ENCODE measurements at places on chromosomes 5 and 9. TPM values are rescaled to one million over a fixed set of nuclear protein-coding genes. Genes with fewer than 3 reads are reported as not detected.

The ST8SIA4 gene
- 3.1 TPM for total RNA-seq

The MEF2C gene
- 169 TPM for total RNA-seq

The ZNF608 gene
- 15.6 TPM for total RNA-seq

The SMIM33 gene
- total RNA-seq, result not detected

The SPRY4 gene
- total RNA-seq, result 5.5 TPM

The EDIL3 gene
- 1.5 TPM for total RNA-seq

The NPR3 gene
- 0.65 TPM for total RNA-seq

The RPL37 gene
- 634 TPM for total RNA-seq

The LRRTM2 gene
- 6.1 TPM for total RNA-seq

The IFNK gene
- total RNA-seq, result not detected

The ENTREP1 gene
- total RNA-seq, result 8.0 TPM

The MRPL36 gene
- total RNA-seq, result 36.9 TPM

The GABRA1 gene
- total RNA-seq, result not detected
